IgD-negative memory B cell (primary cell): ENCODE measurements at places on chromosomes 7 and 10. TPM values are rescaled to one million over a fixed set of nuclear protein-coding genes. Genes with fewer than 3 reads are reported as not detected.

Gene IKZF5
- 13.9 TPM for polyA plus RNA-seq

Gene ZNF485
- polyA plus RNA-seq, result 4.2 TPM

Gene DGKI
- not detected for polyA plus RNA-seq

Gene TMEM236
- polyA plus RNA-seq, result not detected

Gene FAM25A
- polyA plus RNA-seq, result not detected

Gene HOXA10
- 0.70 TPM for polyA plus RNA-seq

Gene SPDYE8
- 0.19 TPM for polyA plus RNA-seq

Gene ERVW-1
- polyA plus RNA-seq, result 0.06 TPM

Gene LIPN
- polyA plus RNA-seq, result 0.31 TPM

Gene TFEC
- 14.7 TPM for polyA plus RNA-seq

Gene ACTA2
- polyA plus RNA-seq, result 9.4 TPM

Gene NRG3
- not detected for polyA plus RNA-seq

Gene ADGRA1
- not detected for polyA plus RNA-seq

Gene CALCR
- not detected for polyA plus RNA-seq
